Left cardiac atrium (tissue), 4 donors: ENCODE measurements at places on chromosomes 2 and 18.

DNA sequence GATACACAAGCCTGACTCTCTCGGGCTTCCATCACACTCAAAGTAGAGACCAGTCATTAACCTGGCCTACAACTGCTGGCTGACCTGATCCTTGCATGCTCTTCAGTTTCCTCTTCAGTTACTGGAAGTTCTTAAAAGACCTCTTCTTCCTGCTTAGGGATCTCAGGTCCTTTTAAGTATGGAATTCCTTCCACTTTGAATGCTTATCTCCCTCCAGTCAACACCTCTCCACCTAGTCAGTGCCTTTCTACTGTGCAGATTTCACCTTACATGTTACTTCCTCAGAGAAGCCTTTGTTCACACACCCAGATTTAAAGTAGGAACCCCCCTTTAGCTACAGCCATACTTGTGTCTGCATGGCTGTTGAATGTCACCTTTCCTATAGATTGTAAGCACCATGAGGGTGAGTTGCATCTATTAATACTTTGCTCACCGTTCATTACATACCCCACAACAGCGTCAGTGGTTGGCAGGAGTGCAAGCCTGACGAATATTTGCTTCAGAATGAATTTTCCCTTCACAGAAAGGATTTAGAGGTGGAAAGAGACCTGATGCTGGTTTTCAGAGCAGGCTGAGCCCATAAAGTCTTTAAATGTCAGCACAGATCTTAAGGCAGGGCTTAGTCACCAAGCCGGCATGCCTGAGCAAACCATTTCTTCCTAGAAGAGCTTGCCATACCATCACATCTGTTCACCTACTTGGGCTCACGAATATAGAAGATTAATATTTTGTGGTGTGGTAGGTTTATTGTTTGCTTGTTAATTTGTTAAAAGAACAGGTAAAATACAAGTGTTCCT is 90.1 kb downstream of the ACVR1 start:
- DNase-seq, result no peak

GRCh38 chr2:172640389-172640788 is 84.5 kb downstream of the PDK1 start:
- no peak for DNase-seq

DNA sequence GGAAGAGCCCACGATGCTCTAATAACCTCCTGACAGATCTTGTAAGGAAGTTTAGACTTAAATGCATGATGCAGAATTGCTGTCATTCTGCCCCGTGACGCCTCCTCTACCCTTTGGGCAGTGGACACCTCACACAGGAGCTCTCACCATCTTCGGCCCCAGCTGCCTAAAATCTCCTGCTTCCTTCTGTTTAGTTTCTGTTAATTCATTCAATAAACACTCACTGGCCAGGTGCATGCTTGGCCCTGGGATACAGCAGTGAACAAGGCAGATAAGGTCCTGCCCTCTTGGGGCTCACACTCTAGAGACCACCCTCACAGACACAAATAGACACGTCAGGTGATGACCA is 81.1 kb downstream of the SEPTIN10 start:
- no peak for DNase-seq

- DNase-seq, result no peak
Measured at GRCh38 chr18:68925268-68925667, 127.4 kb downstream of the CCDC102B start.

DNA sequence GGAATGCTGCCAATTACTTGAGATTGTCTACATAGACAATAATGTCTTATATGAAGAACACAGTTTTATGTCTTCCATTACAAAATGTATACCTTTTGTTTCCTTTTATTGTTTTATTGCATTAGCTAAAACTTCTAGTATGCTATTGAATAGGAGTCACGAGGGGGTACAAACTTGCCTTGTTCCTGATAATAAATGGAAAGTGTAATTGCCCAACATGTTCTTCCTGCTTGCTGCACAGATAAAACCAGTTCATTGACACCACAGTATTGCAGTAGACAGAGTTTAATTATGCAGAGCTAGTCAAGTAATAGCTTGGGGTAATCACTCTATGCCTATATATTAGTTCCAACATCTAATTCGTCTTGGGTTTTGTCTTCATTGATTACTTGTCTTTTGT is 1276.2 kb upstream of the NRXN1 start:
- no peak for DNase-seq

GRCh38 chr2:186572705-186573104 is 17.2 kb upstream of the ITGAV start:
- DNase-seq, result no peak

DNA sequence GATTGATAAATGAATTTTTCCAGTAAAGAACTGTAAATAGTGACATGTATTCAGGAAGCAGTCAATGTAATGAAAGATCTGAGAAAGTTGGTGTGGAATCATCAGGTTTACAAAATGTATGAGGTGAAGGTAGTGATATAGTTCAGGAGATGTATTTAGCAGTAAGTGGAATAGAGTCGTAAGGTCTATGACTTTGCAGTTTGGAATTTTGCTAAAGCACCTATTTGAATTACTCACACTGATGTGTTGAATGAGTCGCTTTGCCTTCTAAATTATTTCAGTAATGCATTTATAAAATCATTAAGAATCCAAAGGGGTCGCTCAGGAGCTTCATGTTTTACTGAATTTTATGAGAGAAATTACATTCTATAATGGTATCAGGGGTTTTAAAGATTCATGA is 713.7 kb downstream of the DSC3 start:
- no peak for DNase-seq

GRCh38 chr2:127320586-127321275 is 26.8 kb upstream of the ERCC3 start:
- DNase-seq, result no peak

DNA sequence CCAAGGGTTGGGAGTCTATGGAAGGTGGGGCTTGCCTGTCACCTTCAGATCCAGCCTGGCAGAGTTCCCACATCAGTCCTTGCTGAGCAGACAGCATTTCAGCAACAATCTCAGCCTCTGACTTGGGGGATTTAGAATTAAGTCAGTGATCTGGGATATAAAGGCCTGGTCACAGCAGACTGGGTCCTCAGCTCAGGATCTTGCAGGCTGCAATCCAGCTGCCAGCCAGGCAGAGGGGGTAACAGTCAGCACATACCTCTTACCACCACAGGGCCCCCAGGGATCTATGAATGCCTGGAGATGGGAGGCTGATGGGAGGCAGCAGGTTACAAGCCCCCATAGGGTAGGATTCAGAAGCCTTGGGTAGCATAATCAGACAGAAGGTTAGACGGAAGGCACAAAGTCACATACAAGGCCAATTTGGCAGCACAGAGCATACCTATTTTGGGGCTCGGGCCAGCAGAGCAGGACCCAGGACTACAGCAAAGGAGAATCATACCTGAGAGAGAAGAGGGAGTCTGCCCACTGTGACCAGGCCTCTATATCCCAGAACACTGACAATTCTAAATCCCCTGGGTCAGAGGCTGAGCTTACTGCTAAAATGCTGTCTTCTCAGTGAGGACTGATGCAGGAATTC is 163.5 kb downstream of the MTCL1 start:
- no peak for DNase-seq

DNA sequence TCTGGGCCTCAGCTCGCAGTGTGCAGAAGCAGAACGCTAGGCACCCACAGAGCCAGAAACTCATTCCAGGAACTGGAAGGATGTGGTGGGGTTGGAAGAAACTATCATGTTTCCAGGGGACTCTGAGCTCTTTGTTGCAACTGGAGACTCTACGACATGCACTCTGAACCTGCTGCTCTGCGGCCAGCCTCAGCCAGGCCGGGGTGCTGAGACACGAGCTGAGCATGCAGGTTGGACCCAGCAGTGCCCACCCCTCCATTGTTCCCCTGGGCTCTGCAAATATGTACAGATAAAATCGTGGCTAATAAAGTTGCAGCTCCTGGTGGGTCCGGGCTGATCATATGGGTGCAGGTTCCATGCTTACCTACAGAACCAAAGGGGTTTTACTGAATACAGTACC is 37.6 kb upstream of the ARL4C start:
- DNase-seq, result no peak

DNA sequence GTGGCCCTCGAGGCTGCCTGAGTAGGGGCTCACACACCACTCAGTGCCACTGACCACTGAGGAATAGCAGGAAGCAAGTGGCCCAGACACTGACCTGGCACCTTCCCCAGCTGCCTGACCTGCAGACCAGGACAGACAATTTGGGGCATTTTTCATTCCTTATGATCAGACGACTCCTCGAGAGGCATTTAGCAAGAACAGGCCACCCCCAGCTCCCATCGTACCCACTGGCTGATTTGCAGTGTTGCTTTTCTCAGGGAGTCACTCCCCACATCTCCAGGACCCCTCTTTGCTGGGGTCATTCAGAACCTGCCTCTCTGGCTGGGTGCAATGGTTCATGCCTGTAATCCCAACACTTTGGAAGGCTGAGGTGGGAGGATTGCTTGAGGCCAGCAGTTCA is 185.7 kb downstream of the HAUS1 start:
- DNase-seq, result no peak

DNA sequence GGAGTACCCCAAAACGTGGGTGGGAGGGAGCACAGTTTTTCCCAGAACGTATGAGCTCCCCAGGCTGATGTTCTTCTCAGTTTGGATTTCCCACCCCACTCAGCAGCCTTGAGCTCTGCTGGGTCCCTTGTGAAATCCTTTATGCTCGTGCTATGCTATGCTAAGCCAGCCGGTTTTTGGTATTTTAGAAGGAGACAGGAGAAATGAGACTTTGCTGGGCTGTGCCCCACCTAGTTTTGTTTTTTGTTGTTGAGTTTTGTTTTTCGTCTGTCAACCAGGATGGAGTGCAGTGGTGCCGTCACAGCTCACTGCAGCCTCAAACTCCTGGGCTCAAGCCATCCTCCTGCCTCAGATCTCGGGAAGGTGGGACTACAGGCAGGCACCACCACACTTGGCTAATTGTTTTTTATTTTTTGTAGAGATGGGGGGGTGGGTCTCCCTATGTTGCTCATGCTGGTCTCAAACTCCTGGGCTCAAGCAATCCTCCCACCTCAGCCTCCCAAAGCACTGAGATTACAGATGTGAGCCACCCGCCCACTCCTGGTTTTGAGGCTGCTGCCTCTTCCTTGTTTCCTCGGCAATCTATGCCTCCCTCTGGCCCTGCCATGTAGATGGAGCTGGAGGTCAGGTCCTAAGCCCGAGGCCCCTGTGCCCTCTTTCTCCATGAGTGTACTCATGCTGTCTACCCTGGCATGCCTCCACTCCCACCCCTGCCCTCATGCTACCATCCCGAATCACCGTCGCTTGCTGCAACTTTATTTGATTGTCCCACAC is 17.5 kb upstream of the MGAT4A start:
- DNase-seq, result no peak

- DNase-seq, result no peak
Measured at GRCh38 chr2:170680172-170680941, 34.8 kb upstream of the SP5 start.

- DNase-seq, result no peak
Measured at GRCh38 chr2:105610576-105611332, 134.0 kb upstream of the NCK2 start.

DNA sequence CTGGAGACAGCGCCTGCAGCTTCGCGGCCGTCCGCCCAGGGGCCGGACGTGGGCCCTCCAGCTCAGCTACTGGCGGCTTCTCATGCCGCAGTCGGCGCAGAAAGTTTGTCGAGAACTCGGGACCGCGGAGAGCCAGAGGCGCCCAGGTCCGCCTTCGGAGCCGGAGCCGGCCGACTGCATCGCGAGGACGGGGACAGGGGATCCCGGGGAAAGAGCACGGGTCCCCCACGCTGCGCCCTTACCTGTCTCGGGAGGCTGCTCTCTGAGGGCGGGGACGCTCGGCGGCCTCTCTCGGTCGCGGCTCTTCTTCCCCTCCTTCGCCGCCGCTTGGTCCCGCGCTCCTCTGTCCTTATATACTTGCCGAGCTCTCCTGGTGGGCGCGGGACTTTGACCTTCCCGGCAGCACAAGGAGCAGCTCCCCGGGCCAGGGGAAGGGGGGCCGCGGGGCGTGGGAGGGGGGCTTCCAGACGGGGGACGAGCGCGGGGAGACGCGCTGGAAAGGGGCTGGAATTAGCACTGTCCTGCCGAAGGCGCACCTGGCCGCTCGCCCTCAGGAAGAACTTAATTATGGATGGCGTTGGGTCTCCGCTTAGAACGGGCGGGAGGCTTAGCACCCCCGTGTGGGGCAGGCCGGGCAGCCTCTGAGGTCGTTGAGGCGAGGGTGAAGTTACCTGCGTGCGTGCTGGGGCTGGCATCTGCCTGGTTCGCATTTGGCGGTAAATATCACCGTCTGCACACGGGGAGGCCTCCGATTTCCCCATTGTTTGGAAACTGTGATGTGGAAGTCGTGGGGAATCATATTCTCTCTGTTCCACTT is at the start of gene POMC:
Gene POMC (minus strand): TSS at position 325 of the 817 bp plus-strand sequence. CDS start 3,808 bp downstream, outside the sequence.
- DNase-seq, result peak; percentile 35

DNA sequence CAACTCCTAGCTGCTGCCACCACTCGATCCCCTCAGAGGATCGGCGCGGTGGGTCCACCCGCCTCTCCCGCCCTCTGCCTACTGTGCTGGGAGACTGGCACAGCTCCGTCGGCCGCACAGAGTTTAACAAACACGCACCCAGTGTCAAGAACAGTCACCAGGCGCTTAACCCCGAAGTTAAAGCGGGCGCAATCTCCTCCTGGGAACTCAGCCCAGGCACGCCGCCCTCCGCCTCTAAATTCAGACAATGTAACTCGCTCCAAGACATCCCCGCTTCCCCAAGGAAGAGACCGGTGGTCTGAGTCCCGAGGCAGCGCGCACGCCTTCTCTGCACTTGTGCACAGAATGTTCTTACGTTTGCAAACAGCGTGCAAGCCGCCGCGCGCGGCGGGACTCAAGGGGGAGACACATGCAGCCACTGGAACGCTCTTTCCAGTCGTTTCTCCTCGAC is 533 bp downstream of the CXCR4 start:
- peak; percentile 50 for DNase-seq

DNA sequence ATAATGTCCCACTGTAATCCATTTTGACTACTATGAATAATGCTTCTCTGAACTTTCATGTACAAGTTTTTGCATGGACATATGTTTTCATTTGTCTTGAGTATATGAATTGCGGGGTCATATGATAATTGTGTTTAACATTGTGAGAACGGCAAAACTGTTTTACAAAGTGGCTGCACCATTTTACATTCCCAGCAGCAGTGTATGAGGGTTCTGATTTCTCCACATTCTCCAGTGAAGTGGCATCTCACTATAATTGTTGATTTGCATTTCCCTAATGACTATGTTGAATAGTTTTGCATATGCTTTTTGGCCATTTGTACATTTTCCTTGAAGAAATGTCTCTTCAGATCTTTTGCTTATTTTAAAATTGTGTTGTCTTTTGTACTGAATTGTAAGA is 20.1 kb downstream of the NCOA1 start:
- DNase-seq, result no peak

DNA sequence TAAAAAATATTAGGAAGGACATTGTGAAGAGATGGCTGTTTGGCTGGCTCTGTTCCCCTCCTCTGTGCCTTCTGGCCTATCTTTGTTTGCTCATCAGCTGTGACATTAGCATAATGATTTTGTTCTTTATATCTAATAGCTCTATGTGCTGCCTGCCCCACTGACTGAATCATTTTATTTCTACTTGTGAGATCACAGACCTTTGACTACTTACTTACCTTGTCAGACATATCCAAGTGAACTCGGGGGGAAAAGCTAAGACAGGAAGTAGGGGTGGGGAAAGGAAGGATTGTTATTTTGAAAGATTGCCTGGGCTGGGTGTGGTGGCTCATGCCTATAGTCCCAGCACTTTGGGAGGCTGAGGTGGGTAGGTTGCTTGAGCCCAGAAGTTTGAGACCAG is 104.2 kb downstream of the ASAP2 start:
- no peak for DNase-seq
